ENCODE measurements at places on chromosomes 1 and 21.

DNA sequence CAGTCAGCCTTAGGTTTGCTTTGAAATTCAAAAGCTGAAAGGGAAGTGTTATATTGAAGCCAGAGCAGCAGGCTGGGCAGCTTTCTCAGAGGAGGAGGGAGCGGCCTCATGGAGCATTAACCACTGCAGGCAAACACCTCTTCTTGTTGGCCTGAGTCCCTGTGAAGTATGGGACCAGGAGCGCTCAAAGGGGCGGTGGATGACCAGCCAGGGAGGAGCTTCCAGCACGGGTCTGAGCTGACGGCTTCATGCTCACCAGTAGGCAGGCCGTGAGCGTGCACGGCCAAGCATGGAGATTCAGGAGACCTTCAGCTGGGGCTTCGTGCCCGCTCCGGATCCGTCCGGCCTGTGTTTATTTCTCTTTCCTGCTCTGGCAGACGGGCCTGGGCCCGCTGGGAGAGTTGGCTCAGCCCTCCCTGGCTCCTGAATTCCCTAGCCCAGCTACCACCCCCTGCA is 245.2 kb downstream of the TRABD2B start:
- no peak for DNase-seq

- no peak for DNase-seq
Measured at GRCh38 chr1:229161740-229162139, 109.2 kb upstream of the RAB4A start.

- DNase-seq = peak; percentile 50
Measured at GRCh38 chr1:32201011-32201855, 838 bp downstream of the CCDC28B start.

DNA sequence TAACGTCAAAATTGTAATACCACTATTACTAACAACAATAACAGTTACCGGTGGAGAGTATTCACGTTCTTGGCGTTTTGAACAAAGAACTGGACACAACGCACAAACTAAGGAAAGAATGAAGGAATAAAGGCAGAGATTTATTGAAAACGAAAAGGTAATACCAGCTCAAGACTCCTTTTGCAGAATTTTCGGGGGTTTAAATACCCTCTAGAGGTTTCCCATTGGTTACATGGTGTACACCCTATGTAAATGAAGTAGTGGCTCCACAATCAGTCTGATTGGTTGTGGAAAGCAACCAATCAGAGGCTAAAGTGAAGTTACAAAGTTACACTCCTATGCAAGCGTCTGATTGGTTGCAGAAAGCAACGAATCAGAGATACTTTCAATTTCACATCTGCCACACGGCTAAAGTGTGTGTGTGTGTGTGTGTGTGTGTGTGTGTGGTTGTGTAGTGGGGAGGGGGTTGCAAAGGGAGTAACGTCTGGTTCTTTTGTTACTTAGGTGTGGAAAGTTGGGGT is 1.1 kb upstream of the GTF2B start:
- no peak for DNase-seq

- no peak for DNase-seq
Measured at GRCh38 chr1:9382643-9383491, 90.2 kb downstream of the SPSB1 start.

DNA sequence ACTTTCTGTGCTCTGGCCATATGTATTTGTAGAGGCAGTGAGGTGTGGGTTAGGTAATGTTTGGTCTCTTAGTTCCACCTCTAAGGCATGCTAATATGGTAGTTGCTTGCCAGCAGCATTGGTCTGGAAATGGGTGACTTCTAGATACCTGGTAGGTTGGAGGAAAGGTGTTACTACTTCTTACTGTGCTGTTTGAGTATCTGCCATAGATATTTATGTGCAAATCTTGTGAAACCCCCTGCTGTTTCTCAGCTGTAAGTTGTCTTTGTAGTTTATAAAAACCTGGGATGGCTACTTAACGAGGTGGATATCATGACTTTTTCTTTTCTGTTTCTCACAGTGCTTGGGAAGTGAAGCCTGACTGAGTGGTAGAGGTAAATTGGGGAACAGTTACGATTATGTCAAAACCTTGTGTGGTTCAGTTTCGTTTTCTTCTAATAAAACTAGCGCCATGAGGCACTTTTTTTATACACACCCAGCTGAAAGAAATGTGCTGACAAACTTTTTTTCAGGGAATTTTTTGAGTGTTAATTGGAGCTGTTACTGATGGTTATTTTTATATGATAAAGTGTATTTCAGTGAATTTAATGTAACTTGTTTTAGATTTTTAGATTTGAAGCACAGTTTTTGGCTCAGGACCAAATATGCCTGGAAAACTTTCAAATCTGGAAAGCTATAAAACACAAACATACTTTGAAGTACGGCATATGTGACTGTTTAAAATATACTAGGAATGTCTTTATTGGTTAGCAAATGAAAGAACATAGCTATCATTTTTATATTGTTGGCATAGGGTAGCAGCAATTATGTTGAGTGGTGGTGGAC is 42.1 kb downstream of the CAMSAP2 start:
- peak; percentile 61 for DNase-seq

DNA sequence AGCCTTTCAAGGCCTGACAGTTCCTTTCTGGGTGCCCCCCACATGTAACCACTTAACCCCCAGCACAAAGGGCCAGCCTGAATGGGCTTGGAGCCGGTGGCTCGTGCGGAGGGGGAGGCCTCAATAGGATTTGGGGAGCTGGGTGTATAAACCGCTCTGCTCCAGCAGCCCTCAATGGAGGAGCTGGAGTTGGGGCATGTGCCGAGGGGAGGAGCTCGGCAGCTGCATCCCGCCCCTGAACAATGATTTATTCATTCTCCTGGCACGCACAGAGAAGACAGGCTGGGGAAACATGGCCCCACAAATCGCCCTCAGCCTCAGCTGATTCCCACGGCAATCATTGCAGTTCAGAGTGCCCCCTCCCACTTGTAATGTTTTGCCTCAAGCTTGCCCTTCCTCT is 6.9 kb upstream of the C1orf216 start:
- no peak for DNase-seq

DNA sequence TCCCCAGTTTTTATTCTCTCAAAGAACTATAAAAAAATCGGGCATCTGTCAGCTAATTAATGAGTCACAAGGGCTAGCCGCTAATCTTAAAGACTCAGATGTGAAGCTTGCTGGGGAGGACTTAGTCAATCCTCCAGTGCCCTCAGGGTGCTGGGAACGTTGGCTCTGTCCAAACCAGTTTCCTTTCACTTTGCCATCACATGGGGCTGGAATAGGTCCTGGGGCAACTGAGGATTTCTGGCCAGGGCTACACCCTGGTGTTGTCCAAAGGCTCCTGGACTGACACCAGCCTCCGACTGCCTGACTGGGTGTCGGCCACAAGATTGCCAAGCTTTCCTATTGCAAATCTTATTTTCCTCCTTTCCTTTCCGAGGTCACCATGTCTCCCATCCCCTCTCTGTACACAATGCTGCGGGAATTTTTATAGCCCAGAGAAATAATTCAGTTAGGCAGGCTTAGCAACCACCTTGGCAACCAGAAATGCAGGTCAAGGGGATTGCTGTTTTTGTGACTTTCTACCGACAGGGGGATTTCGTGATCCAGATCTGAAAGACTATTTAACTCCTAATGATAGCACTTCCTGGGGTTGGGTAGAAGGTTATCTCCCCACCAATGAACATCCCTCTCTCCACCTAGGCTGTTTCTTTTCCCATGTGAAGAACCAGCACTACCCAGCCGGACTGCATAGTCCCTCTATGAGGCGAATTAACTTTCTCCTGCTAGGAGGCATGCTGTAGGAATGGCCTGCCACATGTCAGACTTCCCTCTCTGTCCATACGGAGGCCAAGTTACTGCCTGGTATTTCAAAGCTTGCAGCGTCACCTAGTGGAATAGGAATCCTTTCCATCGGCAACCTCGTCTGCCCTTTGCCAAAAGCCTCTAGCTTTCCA is 29.9 kb upstream of the CTBS start:
- DNase-seq = no peak

DNA sequence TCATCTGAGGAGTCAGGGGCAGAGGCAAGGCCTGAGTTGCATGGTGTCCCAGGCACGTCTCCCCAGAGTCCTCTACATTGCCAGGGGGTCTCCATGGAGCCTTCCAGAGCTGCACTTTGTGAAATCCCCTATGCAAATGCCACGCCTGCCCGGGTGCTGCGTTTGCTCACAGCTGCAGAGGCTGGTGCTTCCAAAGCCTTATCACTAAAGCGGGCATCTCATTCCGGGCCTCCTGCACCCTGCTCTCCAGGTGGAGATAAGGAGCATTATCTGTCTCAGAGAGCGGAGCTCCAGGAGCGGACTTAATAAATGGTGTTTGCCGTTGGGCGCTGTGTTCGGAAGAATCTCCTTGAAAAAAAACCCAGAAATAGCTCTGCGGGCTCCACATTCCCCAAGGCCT is 25.9 kb upstream of the ACTL8 start:
- no peak for DNase-seq

GRCh38 chr21:36990508-36991205 is 15.8 kb upstream of the RIPPLY3 start:
- no peak for DNase-seq

DNA sequence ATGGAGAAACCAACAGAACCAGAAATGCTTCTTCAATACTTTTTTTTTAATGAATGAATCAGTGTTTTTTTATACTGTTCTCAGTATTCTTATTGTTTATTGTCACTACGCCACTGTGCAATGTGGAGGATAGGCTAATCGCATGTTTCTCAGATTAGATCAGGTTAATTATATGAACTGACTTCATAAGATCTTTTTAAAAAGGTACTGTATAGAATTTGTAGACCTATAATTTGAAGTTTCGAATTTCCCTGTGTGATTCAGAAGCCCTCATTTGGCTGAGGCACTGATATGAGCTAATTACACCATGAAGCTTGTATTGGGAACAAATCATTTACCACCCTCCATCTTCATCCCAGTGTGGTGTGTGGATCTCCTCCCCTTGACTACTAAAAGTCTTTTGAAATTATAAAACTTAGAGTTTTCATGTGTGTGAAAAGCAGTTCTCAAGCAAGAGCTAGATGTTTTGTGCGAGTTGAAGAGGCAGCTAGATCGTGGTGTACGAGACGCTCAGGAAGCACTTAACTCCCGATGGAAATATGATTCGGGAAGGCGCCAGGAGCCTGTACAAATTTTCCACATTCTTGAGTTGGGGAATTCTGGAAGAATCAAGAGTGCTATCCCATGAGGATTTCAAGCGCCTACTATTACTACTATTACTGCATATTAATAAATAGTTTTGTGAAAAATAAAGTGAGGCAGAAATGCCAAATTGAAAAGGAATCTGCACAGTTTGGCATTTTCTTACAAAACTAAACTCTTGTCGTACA is 52.1 kb upstream of the KCNE2 start:
- no peak for DNase-seq

- no peak for DNase-seq
Measured at GRCh38 chr1:32246888-32247273, at the start of gene FAM167B. FAM167B (plus strand) TSS chr1:32247222; CDS start chr1:32247422, 200 bp downstream.

DNA sequence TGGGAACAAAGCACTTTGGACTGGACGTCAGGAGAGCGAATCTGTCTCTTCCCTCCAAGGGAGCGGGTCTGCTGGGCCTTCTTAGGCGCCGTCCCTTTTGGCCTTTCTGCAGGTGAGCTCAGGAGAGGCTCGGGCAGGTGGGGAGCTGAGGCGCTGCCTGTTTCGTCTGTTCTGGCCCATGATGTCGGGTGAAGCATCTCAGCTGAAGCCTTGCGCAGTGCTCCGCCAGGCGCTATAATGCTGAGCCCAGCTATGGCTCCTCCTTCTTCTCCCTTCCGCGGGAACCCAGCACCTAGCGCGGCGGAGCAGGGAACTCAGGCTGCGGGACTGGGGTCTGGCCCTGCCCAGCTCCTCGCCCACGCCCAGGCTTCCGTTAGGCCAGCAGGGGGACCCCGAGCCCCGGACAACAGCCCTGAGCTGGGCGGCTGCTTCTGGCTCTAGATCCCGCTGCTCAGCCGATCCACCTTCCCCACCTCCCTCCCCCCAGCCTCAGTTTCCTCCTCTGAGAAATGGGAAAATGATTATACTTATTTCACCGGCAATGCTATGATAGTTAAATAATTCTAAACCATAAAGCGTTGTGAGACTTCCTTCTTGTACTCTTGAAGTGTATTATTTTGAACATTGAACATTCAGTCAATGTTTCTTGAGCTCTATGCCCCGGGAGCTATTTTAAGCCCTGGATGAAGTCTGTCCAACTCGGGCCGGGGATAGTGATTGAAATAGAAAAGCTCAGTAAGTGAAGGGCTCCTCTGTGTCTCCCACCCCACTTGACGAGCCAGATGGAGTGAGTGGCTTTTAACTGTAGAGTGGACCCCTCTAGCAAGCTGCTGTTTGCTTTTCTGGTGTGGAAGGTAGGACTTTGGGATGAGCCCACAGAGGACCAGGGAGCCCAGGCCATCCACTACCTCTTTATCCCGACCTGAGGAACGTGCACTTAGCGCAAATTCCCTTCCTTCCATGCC is 9.6 kb upstream of the ADORA1 start:
- DNase-seq = no peak

- peak; percentile 94 for DNase-seq
Measured at GRCh38 chr1:183070923-183071618, 47.9 kb downstream of the LAMC1 start.

- DNase-seq = no peak
Measured at GRCh38 chr1:213820362-213821149, 167.2 kb upstream of the PROX1 start.

DNA sequence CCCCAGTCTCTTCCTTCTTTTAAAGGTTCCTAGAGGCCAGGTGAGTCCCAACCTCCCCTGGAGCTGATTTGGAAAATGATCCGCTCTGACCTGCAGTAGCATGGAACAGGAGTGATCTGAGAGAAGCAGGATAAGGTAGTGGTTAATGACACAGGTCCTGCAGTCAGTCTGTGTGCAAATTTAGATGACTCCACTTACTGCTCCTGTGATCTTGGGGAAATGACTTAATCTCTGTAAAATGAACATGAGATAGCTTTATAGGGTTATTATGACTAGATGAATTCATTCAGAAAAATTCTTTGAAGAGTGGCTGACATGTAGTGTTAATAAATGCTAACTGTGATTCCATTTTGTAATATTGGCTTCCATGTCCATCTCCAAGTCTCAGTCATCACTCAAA is 374.9 kb upstream of the CAMK1G start:
- no peak for DNase-seq

- DNase-seq = no peak
Measured at GRCh38 chr21:43317254-43317748, 109.6 kb downstream of the SIK1 start.

DNA sequence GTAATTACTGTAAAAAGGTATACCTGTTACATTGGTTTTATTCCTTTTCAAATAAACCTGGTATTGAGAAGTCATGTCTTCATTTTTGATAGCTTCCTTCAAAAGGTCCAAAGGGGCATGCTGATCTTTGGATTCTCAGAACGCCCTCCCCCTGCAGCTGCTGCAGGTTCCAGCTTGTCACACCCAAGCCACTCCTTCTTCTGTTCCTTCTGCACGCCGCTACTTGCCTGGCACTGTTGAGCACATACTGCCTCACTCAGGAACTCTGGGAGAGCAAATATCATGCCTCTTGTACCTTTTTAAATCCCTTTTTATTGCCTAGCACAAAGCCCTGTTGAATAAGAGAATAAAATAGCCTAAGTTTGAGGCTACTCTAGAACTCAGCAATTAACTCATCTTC is 136.9 kb downstream of the BARHL2 start:
- no peak for DNase-seq

- DNase-seq = no peak
Measured at GRCh38 chr1:47238935-47239592, 7.0 kb upstream of the TAL1 start.

- DNase-seq = no peak
Measured at GRCh38 chr1:18458133-18459092, 22.3 kb upstream of the KLHDC7A start.

- DNase-seq = no peak
Measured at GRCh38 chr1:41110286-41110685, 88.8 kb upstream of the SLFNL1 start.

- no peak for DNase-seq
Measured at GRCh38 chr1:70008660-70009059, 196.7 kb downstream of the LRRC40 start.

GRCh38 chr1:27321813-27322568 is at the start of gene TMEM222:
TMEM222 (plus strand) TSS chr1:27322163; CDS start chr1:27322198, 35 bp downstream.
- peak; percentile 76 for DNase-seq
